ENCODE measurements at places on chromosomes 13 and 19.
A peak's percentile ranks its signal among the peaks of the same experiment; 100 is the strongest.

DNA sequence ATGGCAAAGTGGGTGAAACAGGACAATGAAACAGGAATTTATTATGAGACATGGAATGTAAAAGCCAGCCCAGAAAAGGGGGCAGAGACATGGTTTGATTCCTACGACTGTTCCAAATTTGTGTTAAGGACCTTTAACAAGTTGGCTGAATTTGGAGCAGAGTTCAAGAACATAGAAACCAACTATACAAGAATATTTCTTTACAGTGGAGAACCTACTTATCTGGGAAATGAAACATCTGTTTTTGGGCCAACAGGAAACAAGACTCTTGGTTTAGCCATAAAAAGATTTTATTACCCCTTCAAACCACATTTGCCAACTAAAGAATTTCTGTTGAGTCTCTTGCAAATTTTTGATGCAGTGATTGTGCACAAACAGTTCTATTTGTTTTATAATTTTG lies 8.6 kb downstream of the CLN5 start:
- no peak for DNase-seq

DNA sequence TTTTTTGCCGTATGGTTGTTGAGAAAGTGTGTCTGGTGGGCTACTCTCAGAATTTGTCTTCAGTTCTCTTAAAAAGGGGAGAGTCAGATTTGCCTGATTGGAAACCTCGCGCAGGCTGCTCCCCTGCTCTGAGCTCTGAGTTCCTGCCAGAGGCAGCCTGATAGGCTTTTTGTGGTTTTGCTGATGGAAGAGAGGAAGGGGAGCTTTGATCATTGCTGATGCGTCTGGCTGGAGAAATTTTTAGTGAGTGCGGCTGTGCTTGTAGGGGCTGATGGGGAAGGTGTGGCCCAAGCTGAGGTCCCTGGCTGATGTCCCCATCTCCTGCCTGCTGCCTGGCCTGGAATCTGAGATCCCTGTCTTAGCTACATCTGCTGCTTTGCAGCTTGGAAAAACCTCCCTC lies 2.8 kb downstream of the CHST8 start:
- no peak for DNase-seq

DNA sequence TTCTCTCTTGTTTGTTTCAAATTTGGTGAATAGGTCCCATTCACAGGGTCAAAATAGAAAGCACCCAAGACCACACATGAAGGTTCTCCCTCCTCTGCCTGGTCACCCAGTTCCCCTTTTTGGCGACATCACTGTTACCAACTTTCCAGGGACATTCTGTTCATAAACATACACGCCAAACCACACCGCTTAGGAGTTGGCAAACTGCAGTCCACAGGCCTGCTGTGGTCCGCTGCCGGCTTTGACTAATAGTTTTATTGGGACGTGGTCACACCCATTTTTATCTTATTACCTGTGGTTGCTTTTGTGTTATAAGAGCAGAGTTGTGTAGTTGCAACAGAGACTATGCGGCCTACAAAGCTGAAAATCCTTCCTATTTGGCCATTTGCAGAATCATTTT lies 24.2 kb downstream of the UHRF1 start:
- no peak for DNase-seq

DNA sequence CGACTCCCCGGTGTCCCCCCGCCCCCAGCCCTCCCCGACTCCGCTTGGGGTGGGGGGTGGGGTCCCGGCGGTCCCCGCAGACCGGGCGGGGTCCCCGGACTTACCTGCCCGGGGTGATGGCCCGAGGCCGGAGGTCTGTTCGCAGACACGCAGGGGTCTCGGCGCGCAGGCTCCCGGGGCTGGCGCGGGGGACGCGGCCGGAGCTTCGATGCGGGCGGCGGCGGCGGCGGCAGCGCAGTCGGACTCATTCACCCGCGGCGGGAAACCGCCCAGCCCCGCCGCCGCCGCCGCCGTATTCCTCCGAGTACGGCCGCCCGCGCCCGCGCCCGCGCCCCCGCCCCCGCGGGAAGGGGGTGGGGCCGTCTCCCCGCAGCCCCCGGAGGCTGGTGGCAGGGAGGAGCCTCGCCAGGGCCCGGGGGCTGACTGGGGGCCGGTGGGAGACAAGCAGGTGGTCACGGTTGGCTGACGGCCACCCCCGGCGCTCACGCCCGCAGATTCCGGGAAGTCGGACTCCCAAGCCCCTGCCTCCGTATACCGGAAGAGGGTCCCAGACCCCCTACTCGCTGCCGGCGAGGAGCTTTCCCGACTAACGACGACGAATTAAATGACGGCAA lies at the start of gene C2CD4C:
TSS of gene C2CD4C (minus strand) at position 246 of the 614 bp plus-strand sequence. CDS start 786 bp downstream, outside the sequence.
- DNase-seq: no peak

GRCh38 chr13:30318026-30318425 lies 10.7 kb upstream of the KATNAL1 start:
- DNase-seq: no peak

- DNase-seq: no peak
These were observed 57.9 kb upstream of the VSTM2B start for GRCh38 chr19:29467824-29468401.

- no peak for DNase-seq
These were observed 25.2 kb upstream of the SIAH3 start for GRCh38 chr13:45876781-45877180.

GRCh38 chr19:1363599-1363998 lies 20.1 kb upstream of the NDUFS7 start:
- DNase-seq: no peak

GRCh38 chr19:7729211-7729610 lies 2.7 kb downstream of the CLEC4G start:
- DNase-seq: no peak

- no peak for DNase-seq
These were observed 799.9 kb downstream of the PCDH9 start for GRCh38 chr13:66430269-66430668.

DNA sequence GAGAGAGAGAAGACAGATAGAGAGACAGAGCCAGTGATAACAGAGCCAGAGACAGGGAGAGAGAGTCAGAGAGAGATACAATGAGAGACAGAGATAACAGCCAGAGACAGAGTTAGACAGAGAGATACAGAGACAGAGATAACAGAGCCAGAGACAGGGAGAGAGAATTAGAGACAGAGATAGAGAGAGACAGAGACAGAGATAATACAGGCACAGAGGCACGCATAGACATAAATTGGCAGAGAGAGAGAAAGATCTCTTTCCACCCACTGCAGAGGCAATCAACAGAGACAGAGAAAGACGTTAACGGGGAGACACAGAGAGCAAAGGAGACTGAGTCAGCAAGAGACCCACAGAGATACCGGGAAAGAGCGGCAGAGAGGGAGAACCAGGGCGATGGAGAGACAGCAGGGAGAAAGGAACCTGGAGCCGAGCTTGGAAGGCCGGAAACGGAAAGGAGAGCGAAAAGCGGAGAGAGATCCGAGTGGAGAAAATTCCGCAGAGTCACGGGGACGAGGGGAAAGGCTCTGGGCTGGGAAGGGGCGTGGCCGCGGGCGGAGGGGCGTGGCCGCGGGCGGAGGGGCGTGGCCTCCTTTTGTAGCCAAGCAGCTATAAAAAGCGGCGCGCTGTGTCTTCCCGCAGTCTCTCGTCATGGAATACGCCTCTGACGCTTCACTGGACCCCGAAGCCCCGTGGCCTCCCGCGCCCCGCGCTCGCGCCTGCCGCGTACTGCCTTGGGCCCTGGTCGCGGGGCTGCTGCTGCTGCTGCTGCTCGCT lies at the start of gene TNFSF9:
TSS of gene TNFSF9 (plus strand) at position 641 of the 777 bp plus-strand sequence. CDS start at position 652, 11 bp downstream.
- DNase-seq: peak; percentile 70

DNA sequence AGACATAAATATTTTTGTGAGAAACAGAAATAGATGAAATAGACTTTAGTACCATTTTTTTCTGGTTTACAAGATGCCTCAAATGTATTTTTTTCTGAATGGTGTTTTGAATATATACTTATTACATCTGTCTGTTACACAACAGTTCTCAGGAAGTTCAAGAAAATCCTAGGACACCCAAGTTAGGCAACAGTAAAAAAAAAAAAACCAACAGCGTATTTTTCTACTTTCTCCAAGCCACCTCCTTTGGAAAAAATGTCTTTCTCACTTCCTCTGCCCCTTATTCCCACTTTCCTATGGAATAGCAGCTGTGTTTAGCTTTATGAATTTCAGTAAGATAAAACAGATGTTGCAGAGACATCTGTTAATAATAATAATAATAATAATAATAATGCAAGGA lies 489.6 kb upstream of the KLF12 start:
- DNase-seq: no peak

GRCh38 chr13:111288276-111288675 lies 32.2 kb upstream of the TEX29 start:
- DNase-seq: no peak
